ENCODE measurements at places on chromosomes 6 and 20.

GRCh38 chr6:139496654-139497344 lies 122.4 kb upstream of the CITED2 start:
- DNase-seq: no peak

GRCh38 chr20:20614391-20614790 lies 98.1 kb downstream of the RALGAPA2 start:
- no peak for DNase-seq

DNA sequence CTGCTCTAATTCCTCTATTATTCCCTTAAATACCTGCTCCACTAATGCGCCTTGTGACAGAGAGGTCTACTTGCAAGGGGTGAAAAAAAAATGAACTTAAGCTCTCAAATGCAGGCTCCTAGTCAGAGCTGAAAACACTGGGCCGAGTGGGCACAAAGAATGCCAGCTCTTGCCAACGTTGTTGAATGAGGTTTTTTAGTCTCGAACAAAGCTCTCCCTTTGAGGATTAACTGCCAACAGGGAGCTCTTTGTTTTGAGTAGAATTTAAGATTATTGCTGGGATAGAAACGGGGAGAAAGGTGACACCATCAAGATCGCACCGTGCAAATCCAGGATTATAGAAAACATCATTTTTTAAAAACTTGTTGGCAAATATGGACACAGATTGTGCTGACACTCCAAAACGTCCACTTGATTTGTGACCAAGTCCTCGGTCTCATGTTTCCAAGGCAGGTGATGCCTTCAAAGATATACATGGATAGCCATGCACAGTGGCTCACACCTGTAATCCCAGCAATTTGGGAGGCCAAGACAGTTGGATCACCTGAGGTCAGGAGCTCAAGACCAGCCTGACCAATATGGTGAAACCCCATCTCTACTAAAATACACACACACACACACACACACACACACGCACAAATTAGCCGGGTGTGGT lies 163.2 kb downstream of the BMP7 start:
- DNase-seq: no peak

DNA sequence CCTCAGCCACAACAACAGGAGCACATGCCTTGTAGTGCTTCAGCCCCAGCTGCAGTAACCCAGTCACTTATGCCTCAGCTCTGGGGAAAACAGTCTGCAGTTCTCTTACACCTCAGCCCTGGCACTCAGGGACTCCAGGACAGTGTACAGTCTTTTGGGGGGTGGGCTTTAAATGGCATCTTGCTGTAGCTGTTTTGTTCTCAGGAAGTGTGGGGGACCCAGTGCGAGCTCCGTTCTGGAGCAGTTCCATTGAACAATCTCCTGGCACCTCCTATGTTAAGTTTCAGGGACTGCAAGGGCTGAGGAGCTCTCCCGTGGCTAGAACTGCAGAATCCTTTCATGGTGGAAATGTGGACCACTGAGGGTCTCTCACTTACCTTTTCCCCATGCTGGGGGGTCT lies 55.2 kb downstream of the PLCG1 start:
- no peak for DNase-seq

DNA sequence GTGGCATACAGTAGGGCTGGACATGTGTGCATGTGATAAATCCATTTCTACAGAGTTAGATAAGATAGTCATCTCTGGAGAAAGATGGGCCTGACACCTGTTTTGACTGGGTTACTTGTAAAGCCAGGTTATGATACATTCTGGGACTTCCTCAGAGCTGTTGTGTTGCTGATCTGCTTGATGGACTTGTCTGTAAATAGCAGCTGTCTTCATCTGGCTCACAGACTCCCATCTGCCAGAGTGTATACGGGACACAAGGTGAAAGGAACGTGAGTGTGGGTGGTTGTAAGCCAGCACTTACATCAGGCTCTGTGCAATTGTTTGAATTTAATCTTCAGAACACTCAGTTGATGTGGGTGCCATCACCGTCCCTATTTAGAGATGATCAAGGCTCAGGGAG lies 49.8 kb downstream of the ZDHHC14 start:
- DNase-seq: no peak

GRCh38 chr6:126127659-126128058 lies 141.3 kb downstream of the TRMT11 start:
- no peak for DNase-seq

DNA sequence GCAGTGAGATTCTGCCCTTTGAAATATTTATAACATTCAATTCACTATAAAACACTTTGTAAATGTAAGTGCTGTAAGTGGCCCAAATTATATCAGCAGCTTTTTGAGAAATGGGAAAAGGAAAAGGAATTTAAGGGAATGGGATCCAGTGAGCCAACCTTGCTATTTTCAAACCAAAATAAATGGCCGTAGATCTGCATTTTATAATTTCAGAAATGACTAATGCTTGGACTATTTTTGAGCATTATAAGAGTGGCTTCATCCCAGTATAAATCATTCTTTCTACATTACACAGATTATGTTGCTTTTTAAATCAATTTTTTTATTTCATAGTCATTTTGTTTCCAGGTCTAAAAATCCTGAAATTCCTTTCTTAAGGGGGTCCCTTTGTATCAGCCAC lies 49.2 kb downstream of the ANKRD6 start:
- DNase-seq: no peak

DNA sequence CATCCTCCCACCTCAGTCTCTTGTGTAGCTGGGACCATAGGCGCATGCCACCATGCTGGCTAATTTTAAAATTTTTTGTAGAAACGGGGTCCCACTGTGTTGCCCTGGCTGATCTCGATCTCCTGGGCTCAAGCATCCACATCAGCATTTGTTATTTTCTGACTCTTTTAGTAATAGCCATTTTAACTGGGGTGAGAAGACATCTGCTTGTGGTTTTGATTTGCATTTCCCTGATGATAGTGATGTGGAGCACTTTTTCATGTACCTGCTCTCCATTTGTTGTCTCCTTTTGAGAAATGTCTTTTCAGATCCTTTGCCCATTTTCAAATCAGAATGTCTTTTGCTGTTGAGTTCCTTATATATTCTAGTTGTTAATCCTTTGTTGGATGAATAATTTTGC lies 22.2 kb upstream of the TULP4 start:
- DNase-seq: no peak

DNA sequence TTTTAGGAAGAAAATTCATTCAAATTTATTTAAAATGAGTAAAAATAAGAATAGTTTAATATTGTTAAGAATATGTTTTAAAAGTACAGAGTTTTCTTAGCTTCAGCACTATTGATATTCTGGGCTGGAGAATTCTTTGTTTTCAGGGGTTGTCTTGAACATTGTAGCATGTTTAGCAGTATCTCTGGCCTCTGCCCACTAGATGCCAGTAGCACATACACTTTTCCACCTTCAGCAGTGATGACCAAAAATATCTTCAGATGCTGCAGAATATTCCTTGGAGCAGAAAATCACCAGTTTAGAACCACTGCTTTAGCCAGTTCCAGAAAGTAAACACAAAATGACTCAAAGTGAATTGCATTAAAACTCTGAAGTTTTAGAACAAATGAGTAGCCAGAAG lies 19.4 kb upstream of the SDHAF4 start:
- no peak for DNase-seq
